ENCODE measurements at places on chromosomes 11 and 22.

- no peak for DNase-seq
Measured at GRCh38 chr11:113392236-113392921, 4.8 kb downstream of the ANKK1 start.

DNA sequence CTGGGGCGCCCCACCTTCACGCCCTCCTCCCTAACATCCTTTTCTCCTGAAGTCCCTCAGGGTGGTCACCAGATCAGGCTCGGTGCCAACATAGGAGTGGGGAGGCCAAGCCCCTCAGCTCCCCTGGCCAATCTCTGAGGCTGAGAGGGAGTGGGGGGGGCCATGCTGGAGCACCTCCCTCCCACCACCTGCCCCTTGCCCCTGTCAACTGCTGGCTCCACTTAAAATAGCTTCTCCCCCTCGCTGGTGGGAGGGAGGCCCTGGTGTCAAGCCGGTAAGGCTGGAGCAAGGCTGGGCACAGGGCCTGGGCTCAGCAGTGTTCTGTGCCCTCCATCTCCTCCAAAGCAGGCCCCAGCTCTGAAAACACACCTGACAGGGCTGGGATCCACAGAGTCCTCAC lies 4.9 kb downstream of the PLXNB2 start:
- DNase-seq = no peak

DNA sequence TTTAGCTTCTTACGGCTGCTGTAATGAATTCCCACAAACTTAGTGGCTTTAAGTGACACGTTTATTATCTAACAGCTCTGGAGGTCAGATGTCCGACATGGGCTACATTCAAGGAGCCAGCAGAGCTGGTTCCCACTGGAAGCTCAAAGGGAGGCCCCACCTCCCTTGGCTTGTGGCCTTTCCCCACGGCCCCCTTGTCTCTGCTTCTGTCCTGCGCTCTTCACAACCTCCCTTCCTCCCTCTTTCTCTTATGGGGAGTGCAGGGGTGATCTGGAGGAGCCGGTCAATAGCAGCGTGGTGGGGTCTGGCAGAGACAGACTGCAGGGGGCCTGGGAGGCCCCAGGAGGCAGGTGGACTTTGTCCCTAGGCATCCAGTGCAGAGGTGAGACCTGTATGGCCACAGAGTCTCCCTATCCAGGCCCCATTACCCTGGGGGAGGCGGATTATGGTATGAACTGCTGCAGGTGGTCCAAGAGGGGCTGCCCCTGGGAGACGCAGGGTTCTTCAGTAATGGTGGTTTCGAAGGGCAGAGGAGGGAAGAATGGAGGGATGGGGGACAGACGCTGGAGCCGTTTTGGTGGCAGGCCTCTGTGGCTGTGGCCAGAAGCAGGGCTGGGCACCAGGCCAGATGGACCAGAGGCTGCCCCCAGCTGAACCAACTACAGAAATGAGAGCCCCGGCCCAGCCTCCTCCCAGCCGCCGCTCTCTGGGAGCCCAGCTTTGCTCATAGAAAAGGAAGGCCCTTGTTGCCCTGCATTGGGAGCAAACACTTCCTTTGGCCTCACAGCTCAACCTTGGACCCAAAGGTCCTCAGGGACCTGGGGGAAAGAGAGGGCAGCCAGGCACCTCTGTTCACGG lies 30.7 kb upstream of the KCNQ1OT1 start:
- no peak for DNase-seq

DNA sequence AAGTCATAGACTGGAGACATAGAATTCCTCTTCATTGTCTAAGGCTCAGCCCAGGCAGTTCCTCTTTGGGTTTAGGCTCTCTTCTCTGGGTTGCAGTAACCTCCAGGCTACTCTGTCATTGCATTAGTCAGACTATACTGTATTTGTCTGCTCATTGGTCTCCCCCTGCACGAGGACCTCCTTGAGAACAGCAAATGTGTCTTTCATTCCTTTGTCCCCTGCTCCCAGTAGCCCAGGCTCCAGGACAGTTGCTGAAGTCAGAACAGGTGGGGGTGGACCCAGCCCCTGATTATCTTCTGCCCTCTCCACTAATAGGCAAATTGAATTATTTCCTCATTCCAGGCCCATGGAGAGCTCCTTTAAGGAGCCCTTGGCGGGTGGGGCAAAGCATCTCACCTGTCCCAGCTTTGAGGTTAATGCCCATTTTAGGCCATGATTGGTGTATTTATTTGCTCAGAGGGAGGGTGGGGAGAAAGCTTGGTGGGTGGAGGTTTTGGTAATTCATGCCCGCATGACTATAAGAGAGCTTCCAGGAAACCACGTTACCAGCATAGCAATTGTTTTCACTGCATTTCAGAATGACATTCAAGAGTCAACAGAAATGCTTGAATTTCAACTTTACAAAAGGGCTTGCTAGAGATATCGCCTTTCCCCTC lies 40.9 kb downstream of the NAV2 start:
- no peak for DNase-seq

DNA sequence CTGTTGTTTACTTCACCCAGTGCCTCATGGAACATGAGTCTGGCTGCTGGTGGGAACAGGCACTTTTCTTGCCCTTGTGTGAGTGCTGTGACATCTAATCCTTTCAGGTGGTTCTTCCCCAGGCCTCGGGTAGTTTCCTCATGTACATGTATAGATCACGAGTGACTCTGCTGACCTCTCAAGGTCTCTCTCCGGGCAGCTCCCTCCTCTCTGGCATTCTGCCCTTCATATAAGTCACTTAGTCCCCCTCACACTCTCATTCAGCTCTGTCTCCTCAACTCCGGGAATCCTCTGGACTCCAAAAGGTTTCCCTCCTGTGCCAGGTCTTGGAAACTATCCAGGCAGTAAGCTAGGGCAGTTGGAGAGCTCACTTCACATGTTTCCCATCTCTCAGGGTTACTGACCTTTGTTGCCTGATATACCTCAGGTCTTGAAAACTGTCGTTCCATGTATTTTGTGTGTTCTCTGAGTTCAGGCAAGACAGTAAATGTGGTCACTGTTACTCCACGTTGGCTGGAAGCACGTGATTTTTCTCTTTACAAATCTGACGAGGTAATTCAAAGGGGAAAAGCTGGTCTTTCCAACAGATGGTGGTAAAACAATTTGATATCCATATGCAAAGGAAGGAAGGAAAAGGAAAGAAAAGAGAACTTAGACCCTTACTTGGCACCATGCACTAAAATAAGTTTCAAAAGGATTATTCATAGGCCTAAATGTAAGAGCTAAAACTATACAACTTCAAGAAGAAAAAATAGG lies 40.5 kb upstream of the PITPNB start:
- DNase-seq = no peak

GRCh38 chr11:60919956-60920355 lies 4.3 kb upstream of the TMEM132A start:
- DNase-seq = no peak

- DNase-seq = no peak
Measured at GRCh38 chr22:27488456-27489177, 312.9 kb downstream of the MN1 start.

GRCh38 chr11:45436118-45436517 lies 150.0 kb upstream of the SYT13 start:
- DNase-seq = no peak

GRCh38 chr22:50057278-50058060 lies 629 bp downstream of the TTLL8 start:
- DNase-seq = no peak
